Neural progenitor cell (in vitro differentiated cells): ENCODE measurements at places on chromosomes 4 and X.

DNA sequence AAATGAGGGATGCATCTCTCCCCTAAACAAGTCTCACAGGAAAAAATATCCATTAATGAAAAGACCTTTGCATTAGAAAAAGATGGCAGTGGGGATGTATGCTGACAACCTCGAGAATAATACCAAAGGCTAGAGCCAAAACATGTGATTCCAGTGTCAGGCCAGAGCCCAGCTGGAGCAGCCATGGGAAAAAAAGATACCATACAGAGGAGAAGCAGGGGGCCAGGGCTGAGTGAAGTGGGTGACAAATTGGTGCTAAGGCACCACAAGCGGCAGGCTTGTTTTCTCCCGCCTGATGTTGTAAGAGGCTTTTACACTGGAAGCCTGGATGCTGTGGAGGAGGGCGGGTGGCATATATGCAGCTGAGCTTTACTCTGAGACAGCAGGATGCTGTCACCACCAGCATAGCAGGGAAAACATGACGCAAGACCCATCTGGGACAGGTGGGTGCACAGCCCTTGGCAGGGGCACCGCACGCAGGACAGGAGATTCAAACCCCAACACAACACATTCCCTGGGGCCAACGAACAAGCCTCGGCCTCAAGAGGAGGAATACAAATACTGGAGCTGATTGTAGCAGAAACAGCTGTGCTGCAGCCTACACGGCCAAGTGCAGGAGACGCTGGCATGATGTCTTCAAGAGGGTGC lies 91.9 kb downstream of the TSPAN5 start:
- DNase-seq: no peak

DNA sequence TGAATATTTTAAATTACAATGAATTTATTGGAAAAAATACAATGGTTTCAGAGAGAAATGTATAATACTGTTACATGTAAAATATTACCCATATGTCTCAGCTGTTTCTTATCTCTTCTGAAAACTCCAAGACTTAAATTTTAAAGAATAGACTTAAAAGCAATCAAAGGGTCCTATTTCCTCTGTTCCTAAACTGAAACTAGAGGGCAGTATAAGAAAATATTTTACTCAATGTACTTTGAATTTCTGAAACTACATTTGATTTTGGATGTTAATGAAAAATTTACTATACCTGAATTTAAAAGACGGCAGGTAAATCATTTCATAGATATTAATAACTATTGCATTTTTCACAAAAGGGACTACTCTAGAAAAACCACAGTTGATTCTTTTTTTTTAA lies 200.2 kb downstream of the LRBA start:
- no peak for DNase-seq

DNA sequence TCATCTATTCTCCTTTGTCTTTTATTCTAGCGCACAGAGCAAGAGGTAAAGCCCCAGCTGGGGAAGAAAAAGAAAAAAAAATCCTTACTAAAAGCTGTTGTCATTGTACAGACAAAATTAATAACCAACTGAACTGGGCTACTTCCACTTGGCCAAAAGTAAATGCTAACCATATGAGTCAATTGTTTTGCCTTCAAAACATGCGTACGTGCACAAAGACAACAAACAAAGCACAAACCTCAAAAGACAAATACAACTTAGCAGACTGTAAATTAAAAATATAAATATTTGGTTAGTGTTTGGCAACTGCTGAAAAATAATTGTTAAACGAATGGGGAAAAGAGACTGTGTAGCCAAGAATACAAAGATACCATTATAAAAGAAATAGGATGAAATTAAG lies 5.9 kb downstream of the EDA2R start:
- DNase-seq: no peak

GRCh38 chr4:2427383-2428334 lies 8.9 kb downstream of the CFAP99 start:
- DNase-seq: no peak

DNA sequence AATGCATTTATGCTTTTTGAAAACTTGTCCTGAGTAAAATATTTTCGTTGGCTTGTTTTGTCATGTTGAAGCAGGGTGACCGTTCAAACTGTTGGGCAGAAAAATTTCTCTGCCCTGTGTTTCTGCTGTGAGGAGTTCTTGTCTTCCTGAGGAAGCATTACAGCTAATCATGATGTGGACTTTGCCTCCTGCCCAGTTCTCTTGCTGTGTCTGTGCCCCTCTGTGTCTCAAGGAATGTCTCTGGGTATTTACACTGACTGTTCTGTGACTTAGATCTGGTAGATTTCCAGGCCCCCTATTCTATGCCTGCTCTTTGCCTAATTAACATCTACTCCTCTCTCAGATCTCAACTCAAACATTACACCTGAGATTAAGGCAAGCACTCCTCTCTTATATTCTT lies 30.4 kb upstream of the RPL34 start:
- DNase-seq: no peak

DNA sequence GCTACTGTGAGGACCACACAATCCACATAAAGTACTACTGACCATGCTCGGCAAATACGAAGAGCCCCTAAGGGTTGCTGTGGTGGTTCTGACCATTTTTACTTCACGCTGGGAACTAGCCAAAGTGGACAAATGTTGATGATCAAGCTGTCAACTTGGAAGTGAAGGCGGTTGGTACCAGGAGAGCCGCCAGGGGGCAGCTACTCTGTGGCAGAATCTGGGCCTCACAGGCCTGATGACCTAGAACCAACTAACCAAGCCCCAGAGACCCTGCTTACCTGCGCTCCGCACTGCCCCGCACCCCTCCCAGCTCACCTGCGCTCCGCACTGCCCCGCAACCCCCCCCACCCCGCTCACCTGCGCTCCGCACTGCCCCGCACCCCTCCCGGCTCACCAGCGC lies 5.6 kb downstream of the GAK start:
- peak; percentile 72 for DNase-seq

DNA sequence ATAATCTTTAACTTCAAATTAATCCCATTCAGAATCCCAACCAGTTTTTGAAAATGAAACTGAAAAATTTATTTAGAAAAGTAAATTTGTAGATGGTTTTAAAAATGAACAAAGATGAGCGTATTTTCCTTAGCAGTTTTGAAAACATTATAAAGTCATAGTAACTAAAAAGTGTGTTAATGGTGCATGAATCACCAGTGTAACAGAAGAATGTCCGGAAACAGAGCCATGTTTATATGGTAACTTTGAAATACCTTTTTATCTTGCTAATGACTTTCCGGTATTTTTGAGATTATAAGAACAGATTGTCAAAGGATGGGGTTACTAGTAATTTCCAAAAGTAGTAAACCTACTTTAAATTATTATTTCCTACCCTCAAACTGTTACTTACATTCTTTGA lies 145.9 kb downstream of the IRS4 start:
- no peak for DNase-seq

DNA sequence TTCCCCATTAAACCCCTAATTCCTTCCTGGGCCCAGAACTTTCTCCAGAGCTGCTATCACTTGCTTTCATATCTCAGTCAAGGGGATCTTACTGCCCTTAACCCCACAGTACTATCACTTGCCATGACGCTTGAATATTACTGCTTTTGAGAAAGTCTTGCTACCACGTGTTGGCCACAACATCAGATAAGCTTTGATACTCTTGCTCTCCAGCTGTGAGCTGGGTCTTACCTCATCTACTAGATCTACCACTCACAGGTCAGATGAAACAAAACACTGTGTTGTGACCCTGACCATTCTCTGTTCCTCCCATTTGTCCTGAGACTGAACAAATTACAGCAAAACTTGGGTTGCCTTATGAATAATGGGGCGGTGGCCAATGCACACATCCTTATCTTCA lies 12.1 kb upstream of the TAPT1 start:
- DNase-seq: no peak

- DNase-seq: no peak
Observed at GRCh38 chr4:111120191-111120590, 497.3 kb upstream of the PITX2 start.

GRCh38 chrX:44072631-44073030 lies 99.4 kb upstream of the NDP start:
- DNase-seq: no peak

GRCh38 chrX:44898411-44899221 lies 25.6 kb downstream of the KDM6A start:
- no peak for DNase-seq

GRCh38 chrX:123617007-123617406 lies 115.8 kb downstream of the THOC2 start:
- no peak for DNase-seq

DNA sequence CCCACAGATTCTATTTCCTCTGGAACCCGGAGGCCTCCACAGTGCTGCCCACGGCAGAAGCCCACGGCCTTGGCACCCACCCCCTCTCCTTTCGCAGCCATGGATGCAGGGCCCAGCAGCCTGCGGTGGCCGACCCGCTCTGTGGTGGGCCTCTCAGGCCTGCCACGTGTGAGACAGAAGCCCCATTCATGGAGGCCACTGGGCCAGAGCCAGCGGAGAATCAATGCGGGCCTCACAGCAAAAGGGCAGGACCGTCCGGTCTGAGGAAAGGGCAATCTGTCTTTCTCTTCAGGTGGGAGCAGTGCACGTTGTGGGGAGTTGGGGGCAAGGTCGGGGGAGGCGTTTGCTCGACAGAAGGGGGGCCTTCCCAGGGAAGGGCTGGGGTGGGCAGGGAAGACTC lies 8.4 kb upstream of the HAUS7 start:
- no peak for DNase-seq

DNA sequence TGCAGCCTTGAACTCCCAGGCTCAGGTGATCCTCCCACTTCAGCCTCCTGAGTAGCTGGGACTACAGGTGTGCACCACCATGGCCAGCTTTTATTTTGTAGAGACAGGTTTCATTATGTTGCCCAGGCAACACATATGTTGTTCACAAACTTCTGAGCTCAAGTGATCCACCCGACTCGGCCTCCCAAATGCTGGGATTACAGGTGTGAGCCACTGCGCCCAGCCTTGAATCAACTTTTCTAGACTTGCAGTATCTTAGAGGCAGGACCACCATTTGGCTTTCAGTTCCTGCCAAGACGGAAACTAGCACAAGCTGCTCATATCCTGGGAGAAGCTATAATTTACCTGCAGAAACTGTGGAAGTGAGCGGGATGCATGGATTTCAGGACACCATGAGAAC lies 19.9 kb downstream of the NAT8L start:
- DNase-seq: no peak

DNA sequence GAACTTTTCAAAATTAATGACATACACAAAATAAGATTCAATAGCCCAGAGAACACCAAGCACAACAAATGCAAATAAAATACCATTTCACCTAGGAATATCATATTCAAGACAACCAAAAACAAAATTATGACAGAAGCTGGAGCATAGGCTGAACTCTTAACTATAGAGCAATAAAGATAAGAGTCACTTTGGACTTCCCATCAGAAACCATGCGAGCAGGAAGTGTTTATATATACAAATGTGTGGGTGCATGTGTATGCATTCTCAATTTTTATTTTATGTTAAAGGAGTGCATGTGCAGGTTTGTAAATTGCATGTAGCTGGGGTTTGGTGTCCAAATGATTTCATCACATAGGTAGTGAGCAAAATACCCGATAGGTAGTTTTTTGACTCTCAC lies 291.6 kb downstream of the ARAP2 start:
- no peak for DNase-seq

- no peak for DNase-seq
Observed at GRCh38 chr4:8910822-8911315, 39.2 kb upstream of the HMX1 start.
